Germinal center (tissue), 1 donor: ENCODE measurements at places on chromosomes 6 and 20.

DNA sequence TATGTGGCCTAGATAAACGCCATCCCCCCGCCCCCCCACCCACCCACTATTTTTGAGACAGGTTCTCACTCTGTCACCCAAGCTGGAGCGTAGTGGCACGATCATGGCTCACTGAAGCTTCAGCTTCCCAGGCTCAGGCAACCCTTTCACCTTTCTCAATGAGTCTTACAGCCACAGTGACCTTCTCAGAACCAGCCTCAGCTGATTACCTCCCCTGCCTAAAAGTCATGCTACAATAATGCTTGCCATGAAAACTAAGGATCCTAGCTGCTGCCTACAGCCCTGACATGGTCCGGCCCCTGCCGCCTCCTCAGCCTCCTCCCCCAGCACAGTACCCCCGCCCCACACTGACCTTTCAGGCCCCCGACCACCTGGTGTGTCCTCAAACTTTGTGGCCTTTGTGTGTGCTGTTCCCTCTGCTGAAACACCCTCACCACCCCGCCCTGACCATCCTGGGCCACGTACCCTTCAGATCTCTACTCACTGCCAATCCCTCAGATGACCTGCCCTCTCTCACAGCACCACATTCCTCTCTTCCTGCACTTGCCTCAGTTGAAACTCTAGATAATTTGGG, 31.3 kb downstream of the PNPLA1 start:
- no peak for DNase-seq

- DNase-seq: no peak
These were observed 72.7 kb downstream of the ELOVL4 start for GRCh38 chr6:79874531-79875134.

- DNase-seq: no peak
These were observed 13.4 kb upstream of the BTN3A2 start for GRCh38 chr6:26351544-26351953.

DNA sequence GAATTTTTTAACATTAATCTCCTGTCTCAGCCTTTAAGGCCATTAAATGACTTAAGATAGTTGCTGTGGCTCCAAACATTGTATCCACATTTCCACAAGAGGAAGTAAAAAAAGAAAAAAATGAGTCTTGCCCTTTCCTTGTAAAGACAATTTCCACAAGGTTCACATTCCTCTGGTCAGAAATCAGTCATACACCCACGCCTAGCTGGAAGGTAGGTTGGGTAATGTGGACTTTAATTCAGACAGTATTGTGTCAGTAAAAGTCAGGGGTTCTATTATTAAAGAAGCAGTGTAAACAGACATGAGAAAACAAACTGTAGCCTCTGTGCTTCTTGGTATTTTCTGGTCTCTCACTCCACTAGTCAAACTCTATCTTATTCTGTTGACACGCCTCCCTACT, 682.0 kb downstream of the GRIK2 start:
- DNase-seq: no peak

DNA sequence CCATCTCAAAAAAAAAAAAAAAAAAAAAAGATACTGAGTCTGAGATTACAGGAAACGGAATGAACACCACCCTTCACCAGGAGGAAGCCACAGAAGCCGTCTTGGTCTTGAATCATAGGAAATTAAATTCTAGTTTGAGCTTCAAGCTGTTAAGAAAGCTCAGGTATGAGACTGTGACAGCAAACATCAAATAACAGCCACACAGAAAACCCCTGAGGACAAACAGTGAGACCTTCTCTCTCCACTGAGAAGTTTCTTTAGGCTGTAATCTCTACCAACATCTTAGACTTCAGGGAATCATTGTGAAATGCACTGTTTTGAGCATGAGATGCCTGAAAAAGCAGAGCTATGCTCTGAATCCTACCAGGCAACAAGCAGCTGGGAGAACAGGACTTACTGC, 30.8 kb downstream of the PDE10A start:
- no peak for DNase-seq

DNA sequence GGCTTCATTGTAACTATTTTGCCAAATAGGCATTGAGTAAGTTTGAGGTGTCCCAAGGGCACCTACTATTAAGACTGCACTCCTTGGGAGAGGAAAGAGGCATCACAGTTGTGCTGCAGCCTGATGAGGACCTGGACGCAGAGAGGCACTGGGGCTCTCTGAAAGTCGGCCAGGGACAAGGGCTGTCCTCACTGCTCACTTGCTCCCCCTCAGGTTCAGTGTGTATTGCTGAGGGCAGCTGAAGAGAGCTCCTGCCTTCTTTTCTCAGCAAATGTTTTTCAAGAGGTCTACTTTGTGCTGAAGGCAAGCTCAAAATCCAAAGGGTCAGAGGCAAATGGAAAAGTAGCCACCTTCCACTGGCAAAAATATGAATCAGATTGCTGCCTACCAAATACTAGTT, 331.8 kb downstream of the RIMS1 start:
- DNase-seq: peak; percentile 18

DNA sequence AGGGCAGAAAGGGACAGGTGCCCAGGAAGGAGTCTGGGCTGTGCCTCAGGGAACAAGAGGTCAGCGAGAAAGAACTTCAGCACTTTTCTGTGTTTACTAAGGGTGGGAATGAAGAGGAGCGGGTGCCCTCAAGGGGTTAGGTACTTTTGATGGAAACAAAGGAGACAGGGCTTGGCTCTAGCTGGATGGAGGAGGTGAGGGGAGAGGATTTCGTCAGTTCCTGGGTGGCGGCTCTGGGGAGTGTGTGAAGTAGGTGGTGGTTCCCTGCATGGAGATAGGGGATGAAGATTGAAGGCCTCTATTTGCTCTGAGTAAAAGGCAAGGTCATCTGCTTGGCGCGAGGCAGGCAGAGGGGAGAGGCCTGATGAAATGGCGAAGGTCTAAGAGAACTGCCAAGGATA, 40.0 kb upstream of the ANKRD60 start:
- DNase-seq: no peak

DNA sequence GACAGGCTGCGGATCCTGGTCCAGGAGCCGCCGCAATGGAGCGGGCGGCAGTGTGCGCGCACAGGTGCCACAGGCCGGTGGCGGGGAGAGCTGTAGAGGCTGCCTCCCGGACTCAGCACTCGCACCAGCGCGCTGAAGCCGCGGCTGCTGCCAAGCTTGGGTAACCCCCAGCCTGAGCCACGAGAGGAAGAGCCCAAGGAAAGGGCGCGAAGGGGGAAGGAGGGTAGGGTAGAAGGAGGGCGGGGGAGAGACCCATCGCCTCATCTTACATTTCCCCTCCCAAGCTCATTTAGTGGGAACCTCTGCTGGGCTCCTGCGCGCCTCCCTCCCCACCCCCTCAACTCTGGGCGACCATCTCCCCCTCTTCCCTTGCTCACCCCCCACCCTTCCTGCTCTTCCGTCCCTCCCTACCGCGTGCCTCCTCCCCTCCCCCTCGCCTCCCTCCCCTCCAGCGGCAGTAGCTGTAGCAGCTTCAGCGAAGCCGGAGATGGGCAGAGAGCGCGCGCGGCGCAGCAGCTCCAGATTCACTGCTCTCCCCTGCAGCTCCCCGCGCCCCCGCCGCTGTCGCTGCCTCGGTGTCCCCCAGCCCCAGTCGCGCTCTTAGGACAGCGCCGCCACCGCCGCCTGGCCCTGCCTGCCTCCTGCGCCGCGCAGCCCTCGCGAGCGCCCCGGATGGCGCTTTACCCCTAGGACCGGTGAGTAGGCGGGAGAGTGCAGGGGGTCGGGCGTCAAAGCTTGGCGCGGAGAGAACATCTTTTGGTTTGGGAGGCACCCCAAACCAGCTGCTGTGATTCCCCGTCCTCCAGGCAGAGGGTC, at the start of gene FUT9:
Gene FUT9, plus strand, starts transcription at position 457 of the 816 bp plus-strand sequence. CDS start 187,182 bp downstream, outside the sequence.
- no peak for DNase-seq

GRCh38 chr20:48691523-48691922, 136.3 kb downstream of the PREX1 start:
- DNase-seq: no peak

GRCh38 chr6:38567436-38567835, 72.3 kb downstream of the BTBD9 start:
- no peak for DNase-seq

- DNase-seq: no peak
These were observed 36.1 kb downstream of the NINL start for GRCh38 chr20:25549172-25549773.

GRCh38 chr20:17225851-17226409, 910 bp upstream of the PCSK2 start:
- no peak for DNase-seq

DNA sequence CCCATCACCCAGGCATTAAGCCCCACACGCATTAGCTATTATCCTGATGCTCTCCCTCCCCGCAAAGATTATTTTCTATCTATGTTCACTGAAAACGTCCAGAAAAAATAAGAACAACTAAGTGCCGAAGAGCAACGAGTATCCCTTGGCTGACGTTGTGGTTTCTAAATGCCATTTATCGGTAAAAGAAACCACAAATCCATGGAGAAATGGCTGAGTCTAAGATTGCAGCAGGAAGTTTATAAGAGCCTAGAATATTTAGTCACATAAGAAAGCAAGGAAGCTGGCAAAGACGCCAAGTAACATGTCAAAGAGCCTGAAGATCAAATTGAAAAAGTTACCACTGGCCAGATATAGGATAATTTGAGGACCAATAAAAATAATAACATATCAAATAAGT, 18.1 kb upstream of the NOX3 start:
- no peak for DNase-seq

DNA sequence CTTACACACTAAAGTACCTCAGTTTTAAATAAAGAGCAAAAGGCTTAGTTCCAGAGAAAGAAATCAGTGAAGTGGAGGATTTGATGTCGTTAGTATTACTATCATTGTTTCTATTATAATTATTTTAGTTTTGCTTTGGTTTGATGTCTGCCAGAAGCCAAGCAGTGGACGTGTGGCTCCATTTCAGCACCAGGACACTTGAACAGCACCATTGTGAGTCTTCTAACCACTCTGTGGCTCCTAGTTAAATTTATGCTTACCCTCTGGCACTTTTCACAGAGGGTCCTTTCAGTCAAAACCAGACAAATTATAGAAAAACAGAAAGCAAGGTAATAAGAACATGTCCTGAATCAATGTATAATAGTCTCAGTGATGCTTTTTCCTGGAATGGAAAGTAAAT, 3.4 kb downstream of the COL9A1 start:
- DNase-seq: no peak

GRCh38 chr6:33903579-33903978, 99.8 kb upstream of the MLN start:
- DNase-seq: no peak

GRCh38 chr6:119313937-119314884, 35.4 kb downstream of the MAN1A1 start:
- DNase-seq: no peak

DNA sequence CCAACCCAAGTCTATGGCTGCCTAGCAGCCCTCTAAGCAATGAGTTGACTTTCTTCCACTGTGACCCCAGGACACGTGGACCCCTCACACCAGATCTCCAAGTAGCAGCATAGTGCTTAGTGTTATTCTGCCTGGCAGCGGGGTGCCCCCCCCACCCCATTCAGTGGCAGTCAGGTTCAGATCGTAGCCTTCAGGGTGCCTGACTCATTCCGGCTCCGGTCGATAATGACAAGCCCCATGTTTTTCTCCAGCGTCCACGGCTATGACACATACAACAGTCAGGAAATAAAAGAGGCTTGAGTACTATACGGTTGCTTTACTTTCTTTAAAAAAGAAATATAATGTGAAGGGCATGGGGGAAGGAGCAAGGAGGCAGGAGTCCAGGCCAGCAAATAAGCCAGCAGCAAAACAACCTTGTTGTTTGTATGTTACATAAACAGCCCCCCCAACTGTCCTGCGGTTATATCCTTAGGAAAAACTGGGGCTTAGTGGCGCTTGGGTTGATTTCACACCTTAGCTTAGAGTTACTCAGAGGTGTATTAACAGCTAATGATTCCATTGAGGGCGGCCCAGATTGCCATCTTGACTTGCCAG, 23.1 kb downstream of the GNAS start:
- no peak for DNase-seq

DNA sequence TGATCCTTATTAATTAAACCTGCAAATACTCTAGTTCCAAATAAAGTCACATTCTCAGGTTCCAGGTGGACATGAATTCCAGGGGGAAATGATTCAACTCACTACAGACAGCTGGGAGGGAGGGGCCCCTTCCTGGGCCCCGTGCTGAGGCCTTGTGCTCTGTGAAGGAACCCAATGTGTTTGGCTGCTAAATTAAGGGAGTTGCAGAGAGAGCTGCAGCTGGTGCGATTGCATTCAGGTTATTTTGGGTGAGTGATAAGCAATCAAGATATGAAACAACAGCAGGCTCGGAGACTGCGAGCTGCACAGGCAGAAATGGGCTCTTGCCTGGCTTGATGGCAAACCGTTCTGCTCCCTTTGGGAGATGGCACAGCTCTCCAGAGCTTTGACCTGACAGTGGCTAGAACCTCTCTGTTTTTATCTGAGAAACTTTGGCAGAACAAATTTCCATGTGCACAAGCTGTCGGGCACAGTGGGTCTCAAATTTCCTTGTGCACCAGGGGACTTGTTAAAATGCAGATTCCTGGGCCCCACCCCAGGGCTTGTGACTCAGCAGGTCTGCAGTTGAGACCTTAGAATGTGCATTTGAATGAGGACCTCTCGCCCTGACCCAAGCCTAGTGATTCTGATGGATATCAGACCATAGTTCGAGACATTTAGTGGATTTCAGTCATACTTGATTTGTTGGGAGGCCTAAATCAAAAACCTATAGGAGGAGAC, 9.8 kb downstream of the MAPK13 start:
- DNase-seq: no peak

DNA sequence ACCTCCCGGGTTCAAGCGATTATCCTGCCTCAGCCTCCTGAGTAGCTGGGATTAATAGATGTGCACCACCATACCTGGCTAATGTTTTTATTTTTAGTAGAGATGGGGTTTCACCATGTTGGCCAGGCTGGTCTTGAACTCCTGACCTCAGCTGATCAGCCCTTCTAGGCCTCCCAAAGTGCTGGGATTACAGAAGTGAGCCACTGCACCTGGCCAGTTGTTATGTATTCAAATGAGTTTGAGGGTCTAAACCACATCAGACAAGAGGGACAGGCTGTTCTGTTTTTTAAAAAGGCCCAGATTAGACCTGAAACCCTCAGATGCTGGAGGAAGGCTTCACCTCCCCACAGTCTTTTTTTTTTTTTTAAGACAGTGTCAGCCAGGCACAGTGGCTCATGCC, 4.1 kb upstream of the SPAG4 start:
- peak; percentile 42 for DNase-seq

DNA sequence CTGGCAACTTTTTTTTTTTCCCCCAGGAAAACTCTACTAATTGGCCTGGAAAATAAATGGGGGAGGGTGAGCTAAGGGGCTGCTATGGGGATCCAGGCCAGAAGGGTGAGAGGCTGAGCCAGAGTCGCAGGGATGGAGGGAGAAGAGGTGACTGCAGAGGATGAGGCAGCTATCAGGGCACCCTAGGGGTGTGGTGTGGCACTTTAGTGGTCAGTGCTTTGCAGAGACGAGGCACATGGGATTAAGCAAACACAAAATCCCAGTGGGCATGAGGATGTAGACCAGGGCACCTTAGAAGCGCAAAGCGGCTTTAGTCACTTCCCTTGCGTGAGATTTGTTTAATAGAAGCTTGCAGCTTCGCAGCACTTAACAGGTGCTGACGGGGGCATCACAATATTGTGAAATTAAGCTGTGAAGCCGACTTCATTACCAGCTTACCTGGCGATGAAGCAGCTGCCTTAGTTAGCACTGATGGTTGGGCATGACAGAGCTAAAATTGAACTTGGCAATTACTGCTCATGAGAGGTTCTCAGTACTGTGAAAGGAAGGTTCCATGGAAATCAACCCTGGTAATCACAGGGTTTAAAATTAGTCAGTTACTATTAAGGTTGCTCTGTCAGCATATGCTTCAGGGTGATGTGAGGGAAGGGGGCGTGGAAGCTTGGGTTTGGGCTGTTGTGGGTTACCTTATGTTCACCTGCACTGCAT, 26.0 kb downstream of the TOX2 start:
- no peak for DNase-seq

GRCh38 chr6:125718109-125718508, 31.3 kb upstream of the HEY2 start:
- DNase-seq: no peak
